ENCODE measurements at places on chromosomes 4 and X.

GRCh38 chr4:118968813-118969212 lies 80.2 kb downstream of the SYNPO2 start:
- DNase-seq = peak; percentile 26

GRCh38 chrX:85365370-85365995 lies 14.0 kb downstream of the POF1B start:
- DNase-seq = no peak

- no peak for DNase-seq
Observed at GRCh38 chr4:114879916-114880669, 233.3 kb downstream of the NDST4 start.

- no peak for DNase-seq
Observed at GRCh38 chr4:159232465-159233106, 129.7 kb downstream of the RAPGEF2 start.

DNA sequence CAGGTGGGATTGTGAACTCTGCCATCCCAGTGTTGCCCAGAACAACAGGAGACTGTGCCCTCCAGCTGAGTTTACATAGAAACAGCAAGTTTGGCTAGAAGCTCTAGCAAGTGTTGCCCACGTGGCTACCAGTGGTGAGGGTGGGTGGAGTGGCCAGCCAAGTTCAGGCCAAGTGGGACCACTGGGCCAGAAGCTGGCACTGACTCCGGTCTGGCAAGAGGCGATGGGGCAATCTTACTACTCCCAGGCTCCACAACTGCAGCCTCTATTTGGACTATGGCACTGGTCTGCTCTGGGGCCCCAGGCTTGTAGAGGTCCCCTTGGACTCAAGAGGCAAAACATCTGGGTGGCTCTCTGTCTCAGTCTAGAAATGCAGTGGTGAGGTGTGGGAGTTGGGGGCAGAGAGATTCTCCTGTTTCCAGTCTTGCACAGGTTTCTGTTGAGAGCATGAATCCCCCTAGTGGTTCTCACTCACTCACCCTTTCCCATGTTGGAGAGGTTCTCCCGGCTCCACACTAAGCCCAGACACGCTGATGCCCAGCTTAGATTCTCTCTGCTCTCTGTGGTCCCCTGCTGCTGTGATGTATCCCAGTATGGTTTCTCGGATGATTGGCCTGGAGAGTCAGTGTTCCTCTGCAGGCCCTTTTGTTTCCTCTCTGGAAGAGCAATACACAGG lies 615.3 kb downstream of the PDHA2 start:
- no peak for DNase-seq

DNA sequence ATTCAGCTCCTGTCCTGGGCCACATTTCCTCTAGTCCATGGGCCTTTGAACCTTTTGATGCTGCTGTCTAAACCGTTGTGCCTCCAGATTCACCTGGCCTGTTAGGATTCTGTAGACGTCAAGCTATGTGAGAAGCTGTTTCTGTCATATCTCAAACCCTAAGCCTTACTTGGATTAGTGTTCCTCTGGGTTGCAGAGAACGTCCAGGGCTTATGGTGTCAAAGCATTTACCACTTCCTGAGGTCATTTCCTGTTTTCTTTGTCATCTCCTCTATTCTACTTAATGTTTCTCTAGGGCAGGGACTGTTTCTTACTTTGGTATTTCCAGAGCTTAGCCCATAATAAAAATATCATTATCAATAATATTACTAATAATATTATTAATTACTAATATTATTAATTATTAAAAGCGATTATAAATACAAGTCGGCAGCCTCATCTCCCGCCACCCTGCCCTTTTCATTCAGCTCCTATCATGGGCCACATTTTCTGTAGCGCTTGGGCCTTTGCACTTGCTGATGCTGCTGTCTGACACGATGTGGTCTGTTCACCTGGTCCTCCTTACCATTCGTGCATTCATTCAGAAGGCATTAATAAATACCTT lies 19.1 kb downstream of the PRIMPOL start:
- no peak for DNase-seq

DNA sequence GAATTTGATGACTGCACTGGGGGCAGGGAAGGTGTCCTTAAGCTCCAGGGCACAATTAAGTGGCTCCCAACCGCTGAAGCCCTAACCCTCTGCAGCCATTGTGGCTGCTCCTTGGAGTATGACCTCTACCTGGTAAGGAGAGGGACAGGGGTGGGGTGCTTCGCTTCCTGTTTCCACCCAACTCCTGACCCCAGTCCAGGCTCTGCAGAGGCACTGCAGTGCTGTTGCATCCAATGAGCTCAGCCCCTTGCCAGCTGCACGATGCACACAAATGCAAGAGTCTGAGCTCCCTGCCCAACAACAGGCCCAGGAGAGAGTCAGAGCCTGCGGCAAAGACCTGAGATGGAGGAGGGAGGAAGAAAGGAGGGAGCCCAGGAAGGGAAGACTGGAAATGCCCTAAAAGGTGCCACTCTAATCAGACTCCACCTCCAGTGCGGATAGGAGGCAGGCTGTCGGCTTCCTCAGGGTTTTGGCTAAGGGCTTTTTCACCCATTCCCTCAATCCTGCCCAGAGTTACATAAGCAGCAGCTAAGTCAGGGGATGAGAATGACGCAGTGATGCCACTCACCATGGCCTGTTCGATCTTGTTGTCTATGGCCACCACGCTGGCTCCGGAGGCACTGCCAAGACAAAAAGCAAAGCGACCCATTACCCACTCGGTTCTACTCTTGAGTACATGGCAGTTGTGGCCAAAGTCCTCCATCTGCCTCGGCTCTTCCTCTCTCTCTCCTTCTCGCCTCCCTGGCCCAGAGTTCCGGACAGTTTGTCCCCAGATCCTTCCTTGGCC lies 60.1 kb downstream of the TSC22D3 start:
- no peak for DNase-seq

GRCh38 chr4:114464726-114465272 lies 133.8 kb upstream of the UGT8 start:
- no peak for DNase-seq

- DNase-seq = no peak
Observed at GRCh38 chrX:113954297-113954696, 629.6 kb upstream of the HTR2C start.

- DNase-seq = peak; percentile 87
Observed at GRCh38 chr4:76305971-76306881, at the start of gene STBD1. Gene STBD1, plus strand, starts transcription at chr4:76306733. Its CDS starts 37 bp downstream, at chr4:76306770.

GRCh38 chr4:82893942-82894341 lies 3.0 kb upstream of the SEC31A start:
- DNase-seq = no peak

GRCh38 chr4:158535130-158535614 lies 13.5 kb downstream of the RXFP1 start:
- DNase-seq = no peak

GRCh38 chr4:185343726-185344581 lies 51.8 kb downstream of the LRP2BP start:
- DNase-seq = no peak

DNA sequence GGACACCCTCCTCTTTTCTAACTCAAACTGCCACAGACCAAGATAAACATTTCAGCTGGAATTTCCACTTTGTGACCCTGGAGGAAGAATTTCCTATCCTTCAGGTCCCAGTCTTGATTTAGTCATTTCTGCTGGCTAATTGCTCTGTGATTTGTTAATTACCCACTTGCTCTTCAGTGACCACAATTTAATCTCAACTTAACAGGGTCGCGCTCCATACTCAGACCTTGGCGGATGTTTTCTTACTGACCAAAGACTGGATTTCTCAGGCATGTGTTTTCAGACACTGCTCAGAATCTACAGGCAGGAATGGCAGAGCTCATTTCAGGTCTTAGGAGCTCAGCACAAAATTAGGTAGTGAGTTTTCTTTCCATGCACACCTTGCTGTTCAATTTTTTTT lies 188.9 kb downstream of the ASMT start:
- no peak for DNase-seq

GRCh38 chr4:80007745-80008149 lies 65.3 kb downstream of the ANTXR2 start:
- no peak for DNase-seq

DNA sequence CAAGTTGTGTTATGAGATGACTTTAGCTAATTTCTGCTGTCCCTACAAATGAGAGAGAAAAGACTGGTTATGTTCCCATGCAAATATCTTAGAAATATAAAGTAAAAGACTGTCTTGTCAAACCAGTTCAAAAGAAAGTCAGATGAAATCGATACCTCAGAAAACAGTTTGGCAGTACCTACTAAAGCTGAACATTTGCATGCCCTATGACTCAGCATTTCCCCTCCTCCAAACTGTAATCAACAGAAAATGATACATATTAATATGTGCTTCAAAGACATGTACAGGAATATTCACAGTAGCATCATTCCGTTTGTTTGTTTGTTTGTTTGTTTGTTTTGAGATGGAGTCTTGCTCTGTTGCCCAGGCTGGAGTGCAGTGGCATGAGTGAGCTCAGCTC lies 90.3 kb downstream of the ARX start:
- DNase-seq = no peak

DNA sequence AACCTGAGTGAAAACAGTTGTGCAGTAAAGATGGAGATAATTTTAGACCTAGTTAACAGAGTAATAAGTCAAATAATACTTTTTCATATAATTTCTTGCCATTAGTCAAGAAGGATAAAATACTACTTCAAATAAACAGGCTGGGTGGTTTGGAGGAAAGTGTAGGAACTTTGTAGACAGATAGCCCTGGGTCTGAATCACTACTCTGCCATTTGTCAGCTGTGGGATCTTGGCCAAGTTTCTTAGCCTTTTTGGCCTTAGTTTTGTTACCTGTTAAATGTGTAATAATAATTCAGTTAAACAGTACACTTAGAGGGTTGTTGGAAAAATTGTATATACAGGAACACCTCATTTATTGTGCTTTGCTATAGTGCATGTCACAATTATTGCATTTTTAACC lies 163.7 kb downstream of the NPNT start:
- DNase-seq = no peak

- no peak for DNase-seq
Observed at GRCh38 chr4:3302786-3303564, 10.2 kb downstream of the RGS12 start.

- DNase-seq = no peak
Observed at GRCh38 chr4:110663738-110664444, 41.0 kb upstream of the PITX2 start.

GRCh38 chrX:140918398-140919038 lies 83.9 kb upstream of the SPANXB1 start:
- peak; percentile 6 for DNase-seq

DNA sequence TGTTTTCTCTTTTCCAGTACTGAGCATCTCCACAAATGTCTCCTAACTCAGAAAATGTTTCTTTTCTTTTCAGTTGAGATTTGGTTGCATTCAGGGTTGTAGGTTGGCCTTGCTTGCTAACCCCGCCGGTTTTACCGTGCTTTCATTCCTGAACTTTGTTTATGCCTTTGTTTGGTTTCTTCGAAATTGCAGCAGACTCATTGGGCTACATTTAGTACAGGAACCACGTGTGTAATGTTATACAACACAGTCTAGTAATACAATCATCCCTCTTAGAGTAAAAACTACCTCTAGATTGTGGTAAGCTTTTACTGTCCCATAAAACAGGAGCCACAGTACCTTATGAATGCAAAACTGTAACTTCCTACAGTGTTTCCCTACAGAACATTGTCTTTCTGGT lies 57.9 kb downstream of the CCKAR start:
- DNase-seq = no peak

DNA sequence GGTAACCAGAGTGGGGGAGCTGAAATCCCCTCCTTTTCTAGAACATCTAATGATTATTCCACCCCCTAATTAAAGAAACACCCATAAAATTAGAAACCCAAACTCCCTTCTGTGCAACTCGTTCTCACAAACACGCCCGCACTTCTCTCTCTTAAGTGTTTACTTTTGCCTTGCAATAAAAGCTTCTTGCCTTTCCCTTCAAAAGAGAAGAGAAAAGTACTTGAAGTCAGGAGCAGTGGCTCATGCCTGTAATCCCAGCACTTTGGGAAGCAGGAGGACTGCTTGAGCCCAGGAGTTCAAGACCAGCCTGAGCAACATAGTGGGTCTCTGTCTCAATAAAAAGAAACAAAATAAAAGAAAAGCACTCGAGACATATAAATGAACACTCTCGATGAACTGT lies 3.6 kb upstream of the GPR173 start:
- peak; percentile 54 for DNase-seq

DNA sequence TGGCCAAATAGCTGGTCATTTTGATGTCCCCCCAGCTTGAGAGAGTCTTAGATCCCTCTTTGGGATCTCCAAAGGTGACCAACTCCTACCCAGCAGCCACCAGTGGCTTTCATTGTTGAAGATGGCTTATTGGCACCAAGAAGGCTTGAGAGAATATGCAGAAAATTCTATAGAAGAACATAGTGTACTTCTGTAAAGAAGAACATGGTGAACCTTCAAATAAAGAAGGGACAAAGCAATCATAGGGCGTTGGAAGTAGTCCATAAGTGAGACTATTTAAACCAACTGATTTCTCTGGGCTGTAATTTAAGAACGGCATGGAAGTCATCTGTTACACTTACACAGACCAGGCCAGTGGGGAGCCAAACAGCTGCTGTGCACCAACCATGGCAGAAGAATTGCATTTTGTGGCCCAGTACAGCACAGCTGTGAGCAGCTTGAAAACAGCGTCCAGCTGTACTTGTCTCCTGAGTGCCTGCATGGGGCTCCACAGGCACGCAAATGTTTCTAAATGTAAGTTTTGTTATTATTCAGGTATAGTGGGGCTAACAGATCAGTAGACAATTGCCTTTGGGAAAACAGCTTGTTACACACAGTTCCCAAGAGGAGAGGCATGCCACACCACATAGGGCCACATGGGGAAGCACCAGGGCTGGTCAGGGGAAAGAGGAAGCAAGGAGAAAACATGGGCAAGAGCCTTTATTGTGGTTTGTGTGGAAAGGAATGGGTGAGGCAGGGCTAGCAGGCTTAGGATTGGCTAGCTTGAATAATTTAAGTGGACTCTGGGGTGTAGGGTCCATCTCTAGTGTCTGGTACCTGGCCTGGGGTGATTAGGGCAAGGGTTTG lies 125.0 kb downstream of the ARHGAP6 start:
- DNase-seq = no peak

DNA sequence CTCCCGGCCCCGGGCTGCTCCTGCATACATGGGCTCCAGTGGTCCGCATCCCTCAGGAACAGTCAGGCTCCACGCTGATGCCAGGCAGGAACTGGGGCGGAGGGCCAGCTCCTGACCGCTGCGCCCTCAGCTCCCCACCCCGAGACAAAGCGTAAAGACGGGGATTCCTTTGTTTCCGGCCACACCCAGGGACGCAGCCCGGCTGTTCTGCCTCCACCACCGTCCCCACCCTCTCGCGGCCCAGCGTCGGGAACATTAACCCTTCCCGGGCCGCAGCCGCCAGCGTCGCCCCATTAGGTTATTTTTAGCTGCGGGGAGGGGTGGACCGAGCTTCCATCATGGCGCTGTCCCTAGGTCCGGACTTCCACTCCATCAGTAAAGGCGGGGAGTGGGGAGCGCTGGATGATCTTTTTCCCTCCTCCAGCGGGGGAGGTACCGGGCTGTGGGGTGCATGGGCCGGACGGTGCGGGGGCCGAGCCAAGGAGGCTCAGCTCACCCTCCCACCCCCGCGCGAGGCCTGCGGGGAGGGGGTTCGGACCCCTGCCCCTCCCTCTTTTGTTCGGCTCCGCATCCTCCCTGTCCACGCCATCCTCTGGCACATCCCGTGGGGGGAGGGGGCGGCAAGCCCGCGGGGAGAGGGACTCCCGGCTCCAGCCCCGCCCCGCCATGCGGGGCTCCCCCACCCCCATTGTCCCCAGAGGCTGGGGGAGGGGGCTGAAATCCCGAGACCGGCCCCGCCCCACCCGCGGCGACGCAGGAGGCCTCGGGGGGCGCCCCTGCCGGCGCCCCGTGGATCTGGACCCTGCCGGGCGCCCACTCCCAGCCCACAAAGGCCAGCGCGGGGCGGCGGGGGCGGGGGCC lies 5.3 kb downstream of the CRMP1 start:
- peak; percentile 78 for DNase-seq

GRCh38 chr4:73507541-73507940 lies 26.0 kb downstream of the AFM start:
- DNase-seq = no peak

GRCh38 chrX:3639236-3639635 lies 74.2 kb downstream of the PRKX start:
- no peak for DNase-seq

All from NCI-H1417 (cell line).